ENCODE measurements at places on chromosomes 6 and 20.

DNA sequence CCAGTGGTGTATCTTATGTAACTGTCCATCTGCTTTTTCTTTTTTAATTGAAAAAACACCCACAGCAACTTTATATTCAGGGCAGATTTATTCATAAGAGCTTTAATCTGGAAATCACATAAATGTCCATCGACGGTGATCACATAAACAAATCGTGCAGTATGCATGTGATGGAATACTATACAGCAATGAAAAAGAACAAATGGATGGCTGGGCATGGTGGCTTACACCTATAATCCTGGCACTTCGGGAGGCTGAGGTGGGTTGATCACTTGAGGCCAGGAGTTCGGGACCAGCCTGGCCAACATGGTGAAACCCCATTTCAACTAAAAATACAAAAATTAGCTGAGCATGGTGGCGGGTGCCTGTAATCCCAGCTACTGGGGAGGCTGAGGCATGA, 39.1 kb downstream of the VSTM2L start:
- no peak for DNase-seq

- DNase-seq = no peak
Observed at GRCh38 chr6:159817951-159818739, 18.1 kb downstream of the PNLDC1 start.

DNA sequence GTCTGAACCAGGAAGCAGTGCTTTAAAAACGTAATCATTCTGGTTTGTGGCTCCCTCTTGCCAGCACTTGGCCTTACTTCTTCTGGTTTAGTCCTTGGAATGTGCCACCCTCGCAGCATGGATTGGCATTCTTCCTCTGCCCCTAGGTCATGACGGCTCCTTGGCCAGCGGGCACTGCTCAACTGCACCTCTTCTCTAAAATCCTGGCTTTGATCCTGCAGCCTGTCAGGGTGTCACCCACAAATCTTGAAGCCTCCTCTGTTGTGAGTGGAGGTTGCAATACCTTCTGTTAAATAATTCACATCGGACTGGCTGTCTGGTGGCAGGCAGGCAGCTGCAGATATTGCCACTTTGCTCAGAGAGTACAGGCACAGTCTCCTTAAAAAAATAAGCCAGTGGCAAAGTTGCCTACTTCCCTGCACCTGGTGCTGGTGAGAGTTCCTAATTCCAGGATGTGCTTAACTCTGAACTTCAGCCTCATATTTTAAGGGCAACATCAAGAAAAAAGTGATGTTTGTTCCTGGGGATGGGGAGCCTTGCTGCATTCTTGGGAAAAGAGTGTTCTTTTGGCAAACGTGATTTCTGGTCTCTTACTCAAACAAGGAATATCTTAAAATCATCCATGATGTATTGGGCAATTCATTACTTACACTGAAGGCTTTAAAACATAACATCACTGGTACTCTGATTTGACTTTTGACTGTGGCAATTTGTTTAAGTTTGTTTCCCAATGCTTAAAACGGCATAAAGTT, 179.8 kb downstream of the FOXA2 start:
- DNase-seq = no peak

DNA sequence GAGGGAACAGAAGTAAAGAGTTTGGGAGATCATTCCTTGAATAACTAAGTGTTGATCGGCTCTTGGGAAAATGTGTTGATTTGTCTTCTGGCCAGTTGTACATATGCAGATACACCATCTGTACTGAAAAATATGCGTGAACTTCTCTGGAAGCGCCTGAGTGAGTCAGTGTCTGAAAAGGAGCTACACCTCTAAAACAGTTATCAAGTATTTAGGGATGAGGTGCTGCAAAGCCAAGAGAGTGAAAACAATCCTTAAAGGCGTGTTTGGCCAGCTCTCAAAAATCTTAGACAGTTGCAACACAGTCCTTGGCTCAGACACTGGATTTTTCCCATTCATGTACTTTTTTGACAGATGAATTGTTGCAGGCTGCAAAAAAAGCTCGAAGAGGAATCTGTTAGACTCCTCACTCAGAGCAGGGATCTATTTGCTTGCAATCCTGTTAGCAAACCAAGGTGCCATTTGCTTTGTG, 61.3 kb downstream of the BMP6 start:
- DNase-seq = peak; percentile 96

- DNase-seq = no peak
Observed at GRCh38 chr6:77466451-77467437, 3.5 kb upstream of the HTR1B start.

DNA sequence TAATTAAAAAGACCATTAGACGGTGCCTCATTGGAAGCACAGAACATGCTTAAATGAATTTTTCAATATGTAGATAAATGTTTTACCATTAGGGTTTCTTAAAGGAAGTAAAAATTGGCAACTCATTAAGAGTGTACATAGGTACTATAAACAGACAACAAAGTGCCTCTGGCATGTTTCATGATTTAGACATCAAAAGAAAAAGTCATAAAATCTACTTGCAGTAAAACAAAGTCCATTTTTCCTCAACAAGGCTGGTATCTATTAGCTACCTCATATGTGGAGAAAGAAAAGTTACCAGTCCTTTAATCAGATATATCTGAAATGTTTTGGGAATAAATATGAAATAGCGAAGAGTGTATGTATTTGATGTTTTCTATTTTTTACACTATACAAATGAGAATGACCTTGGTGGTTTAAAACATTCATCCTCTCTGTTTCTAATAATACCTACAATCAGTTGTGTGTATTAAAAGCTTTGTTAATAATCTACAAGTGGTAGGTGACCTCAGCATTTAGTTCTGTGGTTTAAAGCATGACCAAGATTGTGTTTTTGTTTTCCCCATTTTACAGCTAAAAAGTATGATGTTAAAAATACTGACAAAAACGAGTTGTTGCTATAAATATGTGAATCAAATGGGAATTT, 87.5 kb downstream of the HDGFL1 start:
- no peak for DNase-seq

DNA sequence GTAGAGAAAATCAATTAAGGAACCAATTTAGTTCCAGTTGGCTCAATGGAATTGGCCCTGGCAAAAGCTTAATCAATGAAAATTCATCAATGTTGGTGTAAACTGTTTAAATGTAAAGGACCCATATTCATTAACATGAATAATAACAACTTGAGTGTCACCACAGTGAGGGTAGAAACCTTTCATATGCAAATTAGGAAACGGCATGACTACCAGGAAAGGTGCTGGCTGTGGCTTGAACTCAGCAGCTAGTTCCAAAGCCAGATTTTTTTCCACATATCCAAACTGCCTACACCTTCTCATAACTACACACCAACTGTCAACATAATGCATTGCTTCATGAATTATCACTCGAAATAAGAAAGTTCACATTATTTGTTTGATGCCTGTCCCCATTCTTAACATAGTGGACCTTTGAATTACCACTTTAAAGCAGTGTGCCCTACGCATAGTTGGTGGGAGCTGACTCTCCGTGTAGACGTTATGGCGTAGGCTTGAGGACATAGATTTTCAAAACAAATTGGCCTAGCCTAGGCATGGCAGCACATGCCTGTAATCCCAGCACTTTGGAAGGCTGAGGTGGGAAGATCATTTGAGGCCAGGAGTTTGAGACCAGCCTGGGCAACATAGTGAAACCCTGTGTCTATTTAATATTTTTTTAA, 19.7 kb downstream of the PBOV1 start:
- no peak for DNase-seq

Measured in fibroblast of skin of left biceps (primary cell).